Peyer's patch (tissue), 4 donors: ENCODE measurements at places on chromosomes 12 and 14. TPM values are rescaled to one million over a fixed set of nuclear protein-coding genes. Genes with fewer than 3 reads are reported as not detected.

GRCh38 chr12:49170924-49171323, 18.0 kb downstream of the TUBA1A start:
- DNase-seq = no peak

The HOXC4 gene
- 1.6 TPM for total RNA-seq

DNA sequence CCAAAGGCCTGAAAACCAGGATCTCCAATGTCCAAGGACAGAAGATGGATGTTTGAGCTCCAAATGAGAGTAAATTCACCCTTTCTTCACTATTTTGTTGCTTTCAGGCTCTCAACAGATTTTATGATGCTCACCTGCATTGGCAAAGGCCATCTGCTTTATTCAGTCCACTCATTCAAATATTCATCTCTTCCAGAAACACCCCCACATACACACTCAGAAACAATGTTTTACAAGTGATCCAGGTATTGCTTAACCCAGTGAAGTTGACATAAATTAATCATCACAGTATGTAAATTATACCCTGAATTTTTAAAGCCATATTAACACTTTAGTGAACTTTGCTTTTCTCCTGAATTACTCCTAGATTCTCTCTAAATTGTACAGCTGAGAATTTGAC, 63.3 kb downstream of the DUSP6 start:
- DNase-seq = no peak

DNA sequence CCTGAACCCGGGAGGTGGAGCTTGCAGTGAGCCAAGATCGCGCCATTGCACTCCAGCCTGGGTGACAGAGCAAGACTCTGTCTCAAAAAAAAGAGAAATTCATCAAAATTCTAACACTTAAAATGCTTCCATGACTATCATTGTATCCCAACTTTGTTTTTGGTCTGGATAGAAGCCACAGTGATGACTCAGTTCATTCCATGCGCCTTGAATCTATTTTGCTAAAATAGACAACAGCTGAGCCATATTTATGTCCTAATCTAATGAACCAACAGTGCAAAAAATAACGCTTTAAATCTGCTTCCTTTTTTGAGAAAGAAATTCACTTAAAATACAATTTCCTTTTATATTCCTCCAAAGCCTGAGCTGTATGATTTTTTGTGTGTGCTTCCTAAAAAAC, 23.2 kb upstream of the BICD1 start:
- no peak for DNase-seq

The LRRC43 gene
- total RNA-seq = not detected

GRCh38 chr12:109612975-109613502, 39.4 kb downstream of the MVK start:
- DNase-seq = no peak

GRCh38 chr14:36394593-36394992, 74.2 kb upstream of the MBIP start:
- no peak for DNase-seq

DNA sequence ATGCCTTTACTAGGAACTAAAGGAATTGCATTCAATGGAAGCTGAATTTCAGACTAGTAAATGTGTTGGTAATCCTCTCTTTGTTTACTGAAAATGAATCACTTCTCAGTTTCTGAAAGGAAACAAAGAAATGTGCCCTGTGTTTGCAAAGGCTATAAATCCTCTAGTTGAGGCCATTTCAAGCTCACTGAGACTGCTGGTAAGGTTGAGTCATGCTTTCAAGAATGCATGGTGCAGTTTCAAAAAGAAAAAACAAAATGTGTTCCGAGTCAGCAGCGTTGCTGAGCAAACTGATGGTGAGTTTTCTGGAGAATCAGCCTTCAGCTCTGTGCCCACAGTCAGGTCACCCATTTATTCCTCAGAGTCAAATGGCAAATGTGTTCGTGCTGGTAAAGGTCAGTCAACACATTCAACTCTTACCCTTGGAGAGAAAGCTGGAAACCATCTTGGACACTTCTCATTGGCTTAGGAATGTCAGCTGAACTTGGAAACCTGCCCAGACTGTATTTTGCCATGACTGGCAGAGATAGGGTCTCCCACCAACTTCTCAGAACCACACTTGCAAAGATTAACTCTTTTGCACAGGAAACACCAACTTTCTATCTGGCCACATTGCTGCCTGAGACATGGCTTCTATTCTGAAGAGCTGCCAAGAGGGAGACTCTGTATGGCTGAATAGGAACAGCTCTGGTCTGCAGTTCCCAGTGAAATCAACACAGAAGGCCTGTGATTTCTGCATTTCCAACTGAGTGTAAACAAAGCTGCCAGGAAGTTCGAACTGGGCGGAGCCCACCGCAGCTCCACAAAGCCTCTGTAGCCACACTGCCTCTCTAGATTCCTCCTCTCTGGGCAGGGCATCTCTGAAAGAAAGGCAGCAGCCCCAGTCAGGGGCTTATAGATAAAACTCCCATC, 484.4 kb downstream of the ATP23 start:
- DNase-seq = no peak

DNA sequence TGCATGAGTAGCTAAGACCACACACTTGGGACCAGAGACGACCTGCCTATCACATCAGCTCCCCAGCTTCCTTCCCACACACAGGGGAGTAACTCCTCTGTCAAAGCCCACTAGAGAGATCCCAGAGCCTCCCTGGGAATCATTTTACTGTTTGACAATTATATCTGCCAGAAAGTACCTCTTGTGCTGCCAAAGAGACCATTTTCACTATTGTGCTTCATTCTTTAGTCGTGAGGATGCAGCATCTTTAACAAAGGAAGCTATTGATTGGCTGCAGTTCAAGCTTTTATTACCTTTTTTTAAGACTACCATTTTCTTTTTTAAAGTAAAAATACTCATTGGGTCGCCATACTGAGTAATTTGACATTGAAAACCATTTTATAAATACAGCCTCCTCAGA, 194.5 kb upstream of the RGS6 start:
- no peak for DNase-seq

DNA sequence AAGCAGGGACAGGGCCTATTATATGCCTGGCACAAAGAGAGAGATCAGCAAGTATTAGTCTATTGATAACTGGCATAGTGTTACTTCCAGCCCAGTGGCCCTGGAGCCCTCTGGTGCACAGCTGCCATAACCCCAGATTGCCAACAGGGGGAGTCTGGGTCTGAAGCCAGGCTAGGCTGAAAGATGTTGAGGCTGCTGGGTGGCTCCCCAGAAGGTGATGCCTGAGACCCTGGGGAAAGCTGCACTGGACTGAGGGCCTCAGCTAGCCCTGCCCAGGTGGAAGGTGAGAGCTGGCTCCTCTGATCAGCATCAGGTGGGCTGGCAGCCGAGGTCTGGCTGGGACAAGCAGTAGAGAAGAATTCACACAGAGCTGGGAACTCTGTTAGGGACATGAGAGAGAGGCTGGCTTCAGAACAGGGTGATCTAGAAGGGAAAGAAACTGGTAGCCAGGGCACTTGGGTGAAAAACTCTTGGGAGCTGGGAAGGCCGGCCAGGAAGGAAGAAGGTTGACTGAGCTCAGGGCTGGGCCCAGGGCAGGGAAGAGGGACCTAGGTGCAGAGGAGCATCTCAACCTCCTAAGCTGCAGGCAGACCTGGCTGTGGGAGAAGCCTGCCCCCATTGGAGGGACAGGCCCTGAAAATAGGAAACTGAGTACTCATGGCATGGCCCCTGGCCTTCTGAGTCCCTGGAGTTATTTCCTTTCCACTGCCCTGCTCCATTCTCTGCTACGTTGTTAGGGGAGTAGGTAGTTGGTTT, 3.9 kb downstream of the GZMH start:
- peak; percentile 53 for DNase-seq

GRCh38 chr12:121765573-121765972, 27.9 kb downstream of the RHOF start:
- no peak for DNase-seq

The SOAT2 gene
- total RNA-seq = 13.3 TPM

DNA sequence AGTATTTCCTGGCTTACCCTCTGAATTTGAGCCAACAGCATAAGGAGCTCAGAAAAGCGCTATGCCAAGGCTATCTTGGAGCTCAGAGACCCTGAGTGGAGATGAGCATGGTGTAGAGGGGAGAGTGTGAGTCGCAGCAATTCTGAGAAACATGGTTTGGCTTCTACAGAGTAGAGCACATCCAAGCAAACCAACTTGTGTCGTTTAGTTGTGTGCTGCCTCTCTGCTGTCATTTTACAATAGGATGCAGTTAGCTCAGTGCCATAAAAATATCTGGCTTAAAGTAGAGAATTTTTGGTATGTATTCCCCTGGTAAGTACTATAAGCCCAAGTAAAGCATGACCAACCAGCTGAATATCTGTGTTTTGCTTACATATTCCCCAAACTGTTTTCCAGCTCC, 249.2 kb downstream of the TRHDE start:
- no peak for DNase-seq

The APOLD1 gene
- 14.9 TPM for total RNA-seq

GRCh38 chr12:122871851-122872780, 23.8 kb downstream of the VPS37B start:
- DNase-seq = peak; percentile 85

GRCh38 chr14:68043752-68044151, 224.2 kb downstream of the RAD51B start:
- DNase-seq = no peak

DNA sequence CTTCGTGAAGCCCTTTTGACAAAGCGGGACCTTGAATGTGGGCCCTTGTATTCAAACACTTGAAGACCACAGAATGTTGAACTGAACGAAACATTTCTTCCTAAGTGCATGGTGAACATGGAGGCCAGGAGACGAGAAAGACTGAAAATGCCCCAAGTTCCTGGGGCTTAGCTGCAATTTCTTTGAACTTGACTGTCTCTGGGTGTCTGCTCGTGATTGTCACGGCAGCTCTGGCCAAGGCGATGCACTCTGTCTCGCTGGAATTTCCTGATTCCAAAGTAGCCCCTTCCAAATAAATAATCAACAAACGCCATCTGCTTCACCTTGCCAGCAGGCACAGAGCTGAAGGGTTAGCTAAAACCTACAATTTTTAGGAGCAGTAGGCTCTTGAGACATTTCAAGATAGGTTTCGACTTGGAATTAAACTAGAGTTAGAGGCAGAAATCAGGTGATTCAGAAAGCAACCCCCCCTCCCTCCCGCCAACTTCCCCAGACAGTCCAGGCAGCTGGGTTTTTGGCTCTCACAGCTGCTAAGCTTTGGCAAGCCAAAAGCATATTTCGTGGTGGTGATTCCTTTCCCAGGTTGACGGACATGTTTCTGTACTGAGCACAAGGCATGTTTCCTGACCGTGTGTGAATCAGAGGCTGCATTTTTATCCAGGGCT, 13.5 kb upstream of the IRF2BPL start:
- DNase-seq = peak; percentile 66

- no peak for DNase-seq
Measured at GRCh38 chr14:32473464-32473855, 144.4 kb downstream of the AKAP6 start.

GRCh38 chr14:99996951-99997571, 68.2 kb upstream of the EVL start:
- no peak for DNase-seq

DNA sequence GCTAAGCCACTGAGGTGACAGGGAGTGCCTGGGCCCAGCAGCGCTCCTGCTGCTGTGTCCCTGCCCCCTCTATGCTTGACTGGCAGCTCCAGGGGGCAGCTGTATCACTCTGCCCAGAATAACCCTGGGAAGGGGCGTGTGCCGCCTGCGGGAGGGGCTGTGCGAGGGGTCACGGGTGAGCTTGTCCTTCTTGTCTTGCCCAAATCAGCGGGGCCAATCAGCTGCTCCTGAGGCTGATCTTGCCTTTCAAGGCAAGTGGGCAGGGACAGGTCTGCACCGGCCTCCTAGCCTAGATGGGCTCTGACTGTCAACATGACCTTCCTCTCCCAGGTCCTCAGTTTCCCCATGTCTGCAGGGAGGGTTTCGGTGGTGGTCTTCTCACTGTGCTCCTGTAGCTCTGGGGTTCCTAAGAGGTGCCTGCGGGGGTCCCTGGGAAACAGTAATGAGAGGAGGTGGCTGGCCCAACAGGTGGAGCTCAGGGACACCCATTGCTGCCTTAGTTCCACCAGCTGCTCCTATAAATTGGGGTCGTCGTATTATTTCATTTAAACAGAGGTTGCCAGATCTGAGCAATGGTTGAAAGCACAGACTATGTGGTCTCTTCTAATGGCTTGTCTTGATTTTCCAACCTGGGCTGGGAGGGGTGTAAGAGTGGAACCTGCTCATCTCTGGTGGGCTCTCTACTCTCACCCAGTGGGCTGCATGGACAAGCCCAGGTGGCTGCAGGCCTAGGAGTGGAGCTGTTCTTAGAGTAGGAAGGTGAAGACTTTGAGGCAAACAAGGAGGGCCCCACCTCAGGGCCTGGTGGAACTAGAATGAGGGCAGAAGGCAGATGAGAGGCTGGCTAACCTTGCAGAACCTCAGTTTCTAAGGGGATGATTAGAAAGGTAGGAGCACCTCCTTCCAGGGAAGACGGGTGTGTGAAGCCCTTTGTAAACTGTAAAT, 11.7 kb downstream of the RTL1 start:
- peak; percentile 27 for DNase-seq

The SLC7A7 gene
- 787 TPM for total RNA-seq
